ENCODE measurements at places on chromosomes 5 and 9.
A peak's percentile ranks its signal among the peaks of the same experiment; 100 is the strongest.

DNA sequence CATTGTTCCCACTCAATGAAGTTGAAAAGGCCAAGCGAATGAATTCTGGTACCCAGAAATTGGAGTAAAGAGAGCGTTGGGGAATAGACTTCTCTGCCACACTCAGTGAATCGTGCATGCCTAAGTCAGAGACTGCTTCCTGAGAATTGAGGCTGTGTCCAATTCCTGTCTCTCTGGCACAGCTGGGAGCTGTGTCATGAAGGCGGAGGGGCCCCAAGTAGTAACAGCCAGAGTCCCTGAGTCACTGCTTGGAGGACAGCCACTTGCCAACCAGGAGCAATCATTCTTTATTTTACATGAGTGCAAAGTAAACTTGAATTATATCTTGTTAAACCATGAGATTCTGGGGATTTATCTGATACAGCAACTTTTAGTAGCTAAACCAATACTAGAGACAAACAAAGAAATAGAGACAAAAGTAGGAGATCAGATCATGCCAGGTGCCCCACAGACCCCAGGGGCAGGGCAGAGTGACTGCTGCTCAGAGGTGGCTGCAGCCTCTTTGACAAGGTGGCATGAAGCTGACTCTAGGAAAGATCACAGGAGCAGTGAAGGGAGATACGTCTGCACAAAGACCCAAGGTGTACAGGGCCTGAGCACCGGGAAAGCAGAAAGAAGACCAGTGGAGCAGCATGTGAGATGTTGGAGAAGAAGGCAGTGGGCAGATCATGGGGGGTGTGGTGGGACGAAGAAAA, 246.0 kb downstream of the GADD45G start:
- no peak for DNase-seq

GRCh38 chr9:78115073-78115472, 83.5 kb upstream of the GNAQ start:
- DNase-seq = no peak

DNA sequence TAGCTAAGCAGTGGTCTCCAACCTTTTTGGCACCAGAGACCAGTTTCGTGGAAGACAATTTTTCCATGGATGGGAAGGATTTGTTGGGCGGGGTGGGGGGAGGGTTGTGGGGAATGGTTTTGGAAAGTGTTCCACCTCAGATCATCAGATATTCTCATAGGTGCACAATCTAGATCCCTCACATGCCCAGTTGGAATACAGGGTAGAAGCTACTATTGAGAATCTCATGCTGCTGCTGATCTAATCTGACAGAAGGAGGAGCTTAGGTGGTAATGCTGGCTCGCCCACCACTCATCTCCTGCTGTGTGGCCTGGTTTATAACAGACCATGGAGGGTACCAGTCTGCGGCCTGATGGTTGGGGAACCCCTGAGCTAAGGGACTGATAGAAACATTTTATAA, 662.7 kb upstream of the RGMB start:
- no peak for DNase-seq

DNA sequence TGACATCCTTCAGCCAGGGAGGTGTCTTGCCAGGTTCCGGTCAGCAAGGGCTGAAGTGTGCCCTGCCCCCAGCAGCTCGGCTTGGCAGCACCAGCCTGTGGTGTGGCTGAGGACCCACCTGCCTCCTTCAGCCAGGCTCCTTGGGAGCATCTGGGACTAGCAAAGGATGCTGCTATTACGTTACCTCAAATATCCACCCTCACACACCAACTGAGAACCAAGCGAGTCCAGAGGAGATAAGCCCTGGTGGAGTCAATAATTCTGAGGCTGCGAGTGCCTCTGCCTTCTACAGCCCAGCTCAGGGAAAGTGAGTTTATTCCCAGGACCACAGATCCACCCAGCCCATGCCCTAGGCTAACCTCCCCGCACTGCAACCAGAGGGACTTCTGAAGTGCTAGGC, 57.1 kb upstream of the FSTL4 start:
- no peak for DNase-seq

DNA sequence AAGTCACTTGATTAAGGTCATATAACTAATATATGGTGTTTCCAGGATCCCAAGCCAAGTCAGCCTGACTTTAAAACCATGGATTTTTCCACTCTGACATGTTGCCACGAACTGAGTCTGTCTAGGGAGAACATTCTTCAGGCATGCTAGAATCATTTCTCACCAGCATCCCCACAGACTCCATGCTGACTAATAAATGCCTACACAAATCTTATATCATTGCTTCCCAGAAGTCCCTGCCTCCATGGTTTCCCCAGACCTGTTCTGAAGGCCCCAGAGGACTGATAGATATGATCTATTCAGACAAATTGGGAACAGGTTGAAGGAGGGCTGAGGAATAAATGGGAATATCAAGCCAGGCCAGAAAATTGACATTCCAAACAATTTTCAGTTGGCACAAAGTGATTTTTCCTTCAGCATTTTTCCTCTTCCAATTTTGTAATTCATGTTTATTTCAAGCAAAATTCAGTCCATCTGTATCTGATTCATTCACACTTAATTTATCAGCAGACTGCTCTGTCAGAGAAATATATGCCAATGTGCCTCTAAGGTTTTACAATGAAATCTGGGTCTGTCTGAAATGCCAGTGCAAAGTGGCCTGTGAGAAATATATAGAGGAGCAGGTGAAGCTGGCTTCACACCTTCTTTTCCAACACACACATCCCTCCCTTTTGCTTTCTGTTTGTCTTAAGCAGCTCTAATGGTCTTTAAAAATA, 413.6 kb upstream of the TNC start:
- peak; percentile 54 for DNase-seq

DNA sequence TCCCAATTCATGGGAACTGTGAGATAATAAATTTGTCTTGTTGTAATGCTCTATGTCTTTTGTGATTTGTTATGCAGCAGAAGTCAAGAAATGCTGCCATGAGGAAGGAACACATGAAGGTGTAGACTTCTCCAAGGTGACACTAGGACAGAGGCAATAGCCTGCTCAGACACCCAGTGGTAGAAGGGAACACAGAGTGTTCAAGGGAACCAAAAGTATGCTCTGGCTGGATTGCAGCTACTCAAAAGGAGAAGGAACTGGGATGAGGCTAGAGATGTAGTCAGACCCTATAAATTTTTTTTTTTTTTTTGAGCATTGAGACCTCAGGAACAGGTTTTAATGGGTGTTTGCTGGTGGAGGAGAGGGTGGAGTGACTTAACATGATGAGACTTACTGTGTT, 232.5 kb downstream of the PARP8 start:
- no peak for DNase-seq

DNA sequence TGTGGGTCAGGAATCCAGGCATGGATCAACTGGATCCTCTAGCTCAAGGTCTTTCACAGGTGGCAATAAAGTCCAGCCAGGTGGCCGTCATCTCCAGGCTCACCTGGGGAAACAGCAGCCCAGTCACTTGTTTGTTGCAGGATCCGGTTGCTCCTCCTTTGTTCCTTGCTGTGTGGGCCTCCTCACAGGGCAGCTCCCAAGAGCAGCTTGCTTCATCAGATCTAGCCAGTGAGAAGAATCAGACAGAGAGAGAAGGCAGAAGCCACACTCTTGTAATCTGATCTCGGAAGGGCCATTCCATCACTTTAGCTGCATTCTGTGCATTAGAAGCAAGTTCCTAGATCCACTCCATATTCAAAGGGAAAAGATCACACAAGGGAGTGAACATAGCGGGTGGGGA, 3.2 kb upstream of the HSD17B3 start:
- DNase-seq = no peak

DNA sequence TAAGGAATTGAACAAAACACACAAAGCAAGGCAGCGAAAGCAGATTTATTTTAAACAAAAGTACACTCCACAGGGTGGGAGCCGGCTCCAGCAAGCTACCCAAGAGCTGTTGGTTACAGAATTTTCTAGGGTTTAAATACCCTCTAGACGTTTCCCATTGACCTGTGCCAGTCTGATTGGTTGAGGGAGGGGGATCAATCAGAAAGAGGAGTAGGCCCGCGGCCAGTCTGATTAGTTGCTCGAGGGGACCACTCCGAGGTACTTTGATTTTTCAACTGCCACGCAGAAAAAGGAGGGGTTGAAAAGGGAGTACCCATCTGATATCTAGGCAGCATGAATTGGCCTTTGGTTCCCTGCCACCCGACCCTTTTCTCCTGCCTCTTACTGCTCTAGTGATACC, 998 bp downstream of the SRP19 start:
- DNase-seq = no peak

GRCh38 chr5:103298117-103298516, 39.6 kb downstream of the MACIR start:
- no peak for DNase-seq

DNA sequence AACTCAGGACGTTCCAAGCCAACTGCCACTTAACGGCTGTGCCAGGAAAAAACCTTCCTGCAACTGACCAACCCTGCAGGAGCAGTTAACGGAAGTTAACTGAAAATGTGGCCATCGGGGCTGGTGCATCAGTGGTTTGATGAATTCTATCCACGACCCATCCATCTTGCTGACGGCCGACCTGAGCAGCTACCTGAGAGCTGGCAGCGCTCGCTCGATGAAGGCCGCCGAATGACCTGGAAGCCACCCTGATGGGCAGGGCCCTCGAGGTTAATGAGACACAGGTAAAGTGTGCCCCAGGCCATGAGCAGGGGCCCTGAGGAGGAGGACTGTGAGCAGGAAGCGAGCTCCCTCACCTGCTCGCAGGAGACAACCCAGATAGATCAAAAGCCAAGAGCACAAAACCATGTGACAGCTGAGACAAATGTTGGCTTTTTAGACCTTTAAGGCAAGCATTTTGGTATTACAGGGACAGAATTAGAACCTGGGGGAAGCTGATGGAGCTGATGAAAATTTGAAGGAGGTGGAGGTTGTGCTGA, 35.3 kb upstream of the FLT4 start:
- no peak for DNase-seq

- no peak for DNase-seq
Measured at GRCh38 chr5:138942066-138942465, 66.9 kb upstream of the LRRTM2 start.

- no peak for DNase-seq
Measured at GRCh38 chr5:96628406-96628805, 33.8 kb upstream of the CAST start.

DNA sequence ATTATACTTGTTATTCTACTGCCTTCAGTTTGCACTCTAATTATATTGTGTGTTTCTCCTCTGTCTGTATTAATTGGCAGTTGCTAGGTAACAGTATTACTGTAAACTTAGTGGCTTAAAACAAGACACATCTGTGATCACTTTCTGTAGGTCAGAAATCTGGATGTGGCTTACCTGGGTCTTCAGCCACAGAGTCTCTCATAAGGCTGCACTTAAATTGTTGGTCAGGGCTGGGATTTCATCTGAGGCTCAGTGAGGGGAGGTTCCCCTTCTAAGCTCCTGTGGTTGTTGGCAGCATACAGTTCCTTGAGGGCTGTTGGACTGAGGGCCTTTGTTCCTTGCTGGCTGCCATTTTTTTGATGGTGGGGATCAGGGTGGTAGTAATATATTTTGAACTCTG, 68.8 kb downstream of the SLC44A1 start:
- DNase-seq = no peak

DNA sequence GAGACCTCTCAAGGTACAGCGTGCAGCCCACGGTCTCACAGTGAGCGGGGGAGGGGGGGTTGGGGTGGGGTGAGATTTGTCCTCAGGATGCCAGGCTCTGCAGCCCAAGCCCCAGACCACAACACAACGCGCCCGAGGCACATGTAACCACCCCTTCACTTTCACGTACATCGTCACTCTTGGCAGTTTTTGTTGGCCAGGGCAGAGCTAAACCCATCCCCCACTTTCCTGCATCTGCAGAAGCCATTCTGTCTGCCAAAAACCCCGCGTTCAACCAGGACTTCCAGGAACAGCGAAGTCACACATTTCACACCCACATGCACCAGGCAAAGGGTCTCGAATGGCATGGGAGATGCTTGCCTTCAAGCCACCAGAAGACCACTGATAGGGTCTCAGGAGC, 9.4 kb upstream of the SMIM23 start:
- peak; percentile 43 for DNase-seq

GRCh38 chr9:106421772-106422171, 441.2 kb upstream of the ZNF462 start:
- no peak for DNase-seq

DNA sequence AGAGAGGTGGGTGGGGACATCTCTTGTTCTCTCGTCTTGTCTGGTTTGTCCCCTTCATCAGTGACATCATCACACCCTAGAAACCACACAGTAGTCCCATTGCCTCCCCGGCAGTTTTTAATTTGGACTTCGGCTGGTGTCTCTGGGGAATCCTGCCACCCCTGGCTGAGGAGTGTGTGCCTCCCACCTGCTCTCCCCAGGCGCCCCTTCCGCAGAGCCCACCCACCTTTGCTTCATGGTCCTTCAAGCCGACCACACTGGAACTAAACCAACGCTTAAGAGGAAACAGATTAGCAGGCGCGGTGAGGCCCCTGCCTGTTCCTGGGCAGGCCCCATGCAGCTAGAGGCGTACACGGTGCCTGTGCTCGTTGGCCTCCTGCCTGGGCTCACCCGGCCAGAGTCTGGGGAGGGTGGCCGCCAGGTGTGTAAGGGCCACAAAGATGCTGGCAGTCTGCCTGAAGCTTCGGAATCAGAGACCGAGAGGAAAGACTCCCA, 107.6 kb upstream of the SPRY4 start:
- DNase-seq = no peak

DNA sequence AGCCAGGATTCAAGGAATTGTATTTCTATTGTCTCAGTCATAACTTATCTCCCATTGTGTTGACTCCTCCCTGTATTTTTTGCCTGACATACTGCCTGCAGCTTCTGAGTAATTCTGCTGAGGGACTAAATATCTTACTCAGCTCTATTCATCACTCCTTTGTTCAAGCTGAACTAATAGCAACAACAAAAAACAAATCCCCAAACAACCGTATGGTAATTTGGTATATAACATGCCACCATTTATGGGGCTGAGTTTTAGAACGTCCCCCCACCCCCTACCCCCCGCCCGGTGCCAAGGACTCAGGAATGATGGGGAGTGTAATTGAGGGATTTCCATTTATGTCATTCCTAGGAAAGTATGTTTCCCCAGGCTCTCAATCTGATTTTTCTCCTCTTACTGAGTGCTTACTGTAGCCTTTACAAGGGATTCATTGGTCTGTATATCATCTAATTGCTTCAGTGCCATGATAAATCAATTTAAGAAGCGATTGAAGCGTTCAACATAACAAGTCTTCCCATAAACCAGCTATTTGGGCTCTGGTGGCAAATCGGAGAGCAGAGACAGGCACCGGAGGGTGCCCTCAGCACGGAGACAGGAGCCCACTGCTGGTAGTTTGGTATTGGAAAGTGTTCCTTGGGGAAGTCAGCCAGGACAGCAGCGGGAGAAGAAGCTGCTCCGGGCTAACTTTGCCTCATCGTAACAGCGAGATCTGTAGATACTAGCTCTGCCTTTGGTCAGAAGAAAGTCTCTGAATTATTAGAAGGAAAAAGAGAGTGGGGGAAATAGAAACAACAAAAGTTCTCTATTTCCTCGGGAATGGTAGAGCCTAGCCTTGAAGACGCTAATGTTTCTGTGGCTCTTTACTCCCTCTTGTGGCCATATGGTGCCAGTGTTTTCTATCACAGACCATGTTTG, 40.7 kb upstream of the HSD17B4 start:
- peak; percentile 64 for DNase-seq

Measured in femur (tissue), 1 donor.